ENCODE measurements at places on chromosomes 1 and 21. TPM values are rescaled to one million over a fixed set of nuclear protein-coding genes. Genes with fewer than 3 reads are reported as not detected.

Gene ELAVL4
- total RNA-seq = not detected

- DNase-seq = no peak
These were observed 602.1 kb downstream of the LMO4 start for GRCh38 chr1:87930796-87931195.

DNA sequence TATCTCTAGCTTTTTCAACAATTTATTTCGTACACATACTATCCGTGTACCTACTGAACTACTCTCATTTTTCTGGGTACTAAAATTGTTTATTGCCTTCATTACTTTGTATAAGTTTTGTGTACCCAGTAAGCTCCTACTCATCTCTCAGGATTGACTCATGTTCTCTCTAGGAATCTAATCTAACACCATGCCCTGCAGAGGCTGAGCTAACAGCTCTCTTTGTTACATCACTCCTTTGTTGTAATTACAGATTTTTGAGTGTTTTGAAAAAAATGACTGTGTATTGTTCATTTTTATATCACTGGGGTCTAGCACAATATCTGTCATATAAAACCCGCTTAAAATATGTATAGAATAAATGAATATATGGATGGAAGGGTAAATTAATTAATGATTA, 167.1 kb downstream of the ATP6V1G3 start:
- no peak for DNase-seq

DNA sequence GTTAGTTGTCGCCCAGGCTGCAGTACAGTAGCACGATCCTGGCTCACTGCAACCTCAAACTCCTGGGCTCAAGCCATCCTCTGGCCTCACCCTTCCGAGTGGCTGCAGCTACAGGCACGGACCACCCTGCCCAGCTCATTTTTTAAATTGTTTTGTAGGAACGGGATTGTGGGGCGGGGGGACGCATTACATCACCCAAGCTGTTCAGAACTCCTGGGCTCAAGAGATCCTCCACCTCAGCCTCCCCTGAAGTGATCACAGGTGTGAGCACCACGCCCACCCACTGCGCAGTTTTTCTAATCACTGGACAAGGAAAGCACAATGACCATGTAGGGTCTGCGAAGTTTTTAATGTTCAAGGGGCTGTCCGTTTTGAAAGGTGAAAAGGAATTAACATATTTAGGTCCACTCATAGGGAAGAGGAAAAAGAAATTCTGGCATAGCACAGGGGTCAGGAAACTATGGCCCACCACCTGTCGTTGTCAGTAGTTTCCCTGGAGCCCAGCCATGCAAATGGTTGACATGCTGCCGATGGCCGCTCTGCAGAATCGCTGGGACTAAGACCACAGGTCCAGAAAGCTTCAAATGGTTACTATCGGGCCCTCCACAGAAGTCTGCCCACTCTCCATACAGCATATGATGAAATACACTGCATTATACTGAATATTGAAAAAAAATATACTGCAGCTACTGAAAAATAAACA, 26.0 kb downstream of the SETD4 start:
- DNase-seq = no peak

- DNase-seq = no peak
These were observed 19.3 kb downstream of the CNTN2 start for GRCh38 chr1:205062319-205062718.

DNA sequence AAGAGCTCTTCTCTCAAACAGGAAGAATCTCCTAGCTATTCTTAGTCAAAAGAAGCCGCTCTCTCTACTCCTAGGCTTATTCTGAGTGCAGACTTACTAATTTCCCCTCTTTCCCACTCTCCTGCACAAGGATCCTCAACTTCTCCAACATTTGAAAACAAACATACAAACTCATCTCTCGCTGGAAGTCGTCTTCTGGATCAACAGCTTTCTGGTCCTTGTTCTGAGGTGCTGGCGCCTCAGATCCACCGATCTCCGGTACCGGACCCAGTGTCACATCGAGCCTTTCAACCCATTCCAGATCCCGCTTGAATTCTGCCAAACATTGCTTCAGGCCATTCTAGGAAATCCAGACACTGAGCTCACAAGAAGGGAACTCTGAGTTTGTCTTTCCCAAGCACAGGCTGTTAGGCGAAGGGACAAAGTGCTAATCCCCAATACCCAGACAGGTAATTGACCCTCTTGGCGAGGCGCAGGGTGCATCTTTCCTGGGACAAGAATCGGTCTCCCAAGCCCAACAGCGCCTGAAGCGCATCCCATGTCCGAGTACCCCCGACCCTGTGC, 696 bp downstream of the EBNA1BP2 start:
- DNase-seq = no peak

Gene CELA3B
- total RNA-seq = not detected

- no peak for DNase-seq
These were observed 287.8 kb downstream of the LMX1A start for GRCh38 chr1:165068741-165069140.

Gene HPCAL4
- not detected for total RNA-seq

Gene KDM5B
- 33.1 TPM for total RNA-seq

GRCh38 chr21:28216976-28217523, 775.6 kb downstream of the LTN1 start:
- DNase-seq = no peak

Gene KCNH1
- total RNA-seq = not detected

Gene NEK2
- 40.8 TPM for total RNA-seq

DNA sequence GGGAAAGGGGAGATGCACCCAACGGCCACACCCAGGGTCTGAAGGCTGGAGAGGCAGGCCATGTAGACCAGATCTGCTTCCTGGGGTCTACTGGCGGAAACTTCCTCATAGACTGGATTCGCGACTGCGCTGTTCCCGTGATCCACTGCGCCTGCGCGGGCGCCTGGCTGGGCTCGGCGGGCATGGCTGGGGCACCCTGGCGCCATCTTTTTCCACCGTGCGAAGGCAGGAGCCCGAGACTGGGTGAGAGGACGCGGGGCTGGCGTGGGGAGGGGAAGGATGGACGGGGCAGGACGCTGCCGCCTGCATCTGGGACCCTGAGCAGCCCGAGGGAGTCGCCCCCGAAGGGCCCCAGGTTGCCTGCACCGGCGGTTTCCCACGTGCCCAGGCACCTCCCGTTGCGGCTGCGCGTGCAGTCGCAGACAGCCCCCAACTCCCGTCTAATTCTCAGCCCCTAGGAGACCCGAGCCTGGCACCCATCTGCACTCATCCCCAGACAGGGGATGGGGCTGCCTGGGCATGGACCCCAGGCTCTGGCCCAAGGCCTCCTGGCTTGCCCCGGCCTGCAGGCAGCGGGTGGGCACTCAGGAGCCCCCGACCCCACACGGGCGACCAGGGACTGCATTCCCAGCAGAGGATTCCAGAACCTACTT, 12.4 kb upstream of the FAM3B start:
- no peak for DNase-seq

DNA sequence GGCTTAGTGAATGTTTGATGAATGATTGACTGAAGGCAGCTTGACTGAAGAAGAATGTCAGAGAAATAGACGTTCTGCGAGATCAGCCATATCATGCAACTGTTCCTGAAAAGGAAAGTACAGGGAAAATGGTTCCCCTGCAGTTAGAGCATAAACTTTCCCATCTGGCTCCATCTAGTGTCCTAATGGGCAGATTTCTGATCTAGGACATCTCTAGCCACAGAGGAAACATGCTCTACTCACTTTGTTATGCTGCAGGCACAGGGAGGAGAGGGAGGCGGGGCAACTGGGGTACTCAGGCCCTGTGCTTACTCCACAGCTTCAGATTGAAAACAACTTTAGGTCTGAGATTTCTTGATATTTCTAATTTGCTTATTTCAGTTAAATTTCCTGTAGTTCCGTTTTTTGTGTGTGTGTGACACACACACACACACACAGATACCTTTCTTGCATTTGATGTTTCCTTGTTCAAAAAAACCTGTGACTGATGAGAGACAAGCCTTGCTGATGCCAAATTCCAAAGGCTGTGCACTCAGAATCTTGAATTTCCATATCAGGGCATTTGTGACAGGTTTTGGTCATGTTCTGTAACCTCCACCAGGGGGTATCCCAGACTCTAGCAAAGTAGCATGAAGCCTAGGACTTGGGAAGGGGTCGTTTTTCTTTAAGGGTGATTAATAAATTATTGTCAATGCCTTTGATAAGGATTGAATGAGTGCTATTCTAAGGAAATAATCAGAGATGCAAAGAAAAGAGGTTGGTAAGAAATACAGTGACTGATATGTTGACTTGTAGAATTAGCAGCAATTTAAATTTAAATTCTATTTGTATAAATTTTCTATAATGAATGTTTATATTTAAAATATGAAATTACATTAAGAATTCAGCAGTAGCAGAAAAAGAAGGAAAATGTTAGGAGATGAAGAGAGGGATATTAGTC, 139.7 kb upstream of the BEND5 start:
- peak; percentile 29 for DNase-seq

- DNase-seq = no peak
These were observed 158.9 kb upstream of the PROX1 start for GRCh38 chr1:213828867-213829266.

Gene SLC25A33
- total RNA-seq = 48.6 TPM

GRCh38 chr1:11880181-11880575, 21.4 kb upstream of the NPPB start:
- DNase-seq = no peak

GRCh38 chr1:239841631-239842030, 250.1 kb upstream of the FMN2 start:
- no peak for DNase-seq

DNA sequence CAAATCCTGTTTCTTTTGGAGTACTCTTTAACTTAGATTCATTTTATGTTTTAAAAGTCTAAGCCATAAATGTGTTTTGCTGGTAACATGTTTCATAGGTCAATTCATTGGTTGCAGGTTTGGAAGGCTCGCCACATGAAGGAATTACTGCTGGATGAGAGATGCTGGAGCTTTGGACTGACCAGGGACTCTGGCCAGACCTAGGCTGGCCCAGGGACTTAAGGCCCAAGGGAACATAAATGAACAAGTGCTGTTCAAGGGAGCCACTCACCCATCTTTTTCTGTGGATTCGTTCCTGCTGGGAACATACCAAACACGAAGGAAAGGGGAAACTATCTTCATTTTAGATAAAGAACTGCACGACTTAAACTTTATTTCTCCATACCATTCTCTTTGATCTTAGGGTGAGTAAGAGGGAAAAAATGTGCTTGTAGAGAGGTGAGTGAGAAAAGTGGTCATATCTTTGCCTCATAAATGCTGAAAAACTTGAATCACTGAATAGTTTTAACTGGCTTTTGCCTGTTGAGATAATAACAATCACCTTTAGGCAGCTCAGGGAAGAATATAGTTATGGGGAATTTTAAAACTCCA, 15.3 kb upstream of the SHCBP1L start:
- DNase-seq = peak; percentile 16

DNA sequence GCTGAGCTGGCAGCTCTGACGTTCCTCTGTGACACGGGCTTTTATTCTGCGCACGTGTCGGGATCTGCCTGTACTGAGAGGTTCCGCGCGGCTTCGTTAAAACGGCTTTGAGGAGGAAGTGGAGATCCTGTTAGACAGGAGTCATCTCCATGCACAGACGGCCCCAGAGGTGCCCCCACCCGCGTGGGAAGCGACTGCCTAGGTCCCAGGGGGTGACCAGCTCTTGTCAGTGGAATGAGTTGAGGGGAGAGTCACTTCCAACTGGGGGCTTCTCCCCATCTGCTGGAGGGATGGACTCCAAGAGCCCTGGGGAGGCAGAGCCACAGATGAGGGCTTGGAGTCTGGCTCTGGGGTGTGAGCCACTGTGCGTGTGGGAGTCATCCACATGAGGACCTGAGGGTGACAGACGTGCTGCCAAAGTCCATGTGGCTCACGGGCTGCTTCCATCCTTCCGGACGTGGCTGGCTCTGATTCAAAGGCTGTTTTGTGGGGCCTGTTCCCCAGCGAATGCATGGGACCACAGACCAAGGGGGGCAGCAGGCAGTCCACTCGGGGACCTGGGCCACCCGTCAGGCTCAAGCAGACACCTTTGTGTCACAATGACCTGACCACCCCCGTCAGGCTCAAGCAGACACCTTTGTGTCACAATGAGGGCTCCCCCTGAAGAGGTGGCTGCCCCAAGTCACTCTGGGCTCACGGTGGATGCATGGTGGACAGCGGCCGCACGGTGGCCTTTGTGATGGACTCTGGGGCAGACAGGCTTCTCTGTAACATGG, 26.8 kb downstream of the PTTG1IP start:
- peak; percentile 48 for DNase-seq

DNA sequence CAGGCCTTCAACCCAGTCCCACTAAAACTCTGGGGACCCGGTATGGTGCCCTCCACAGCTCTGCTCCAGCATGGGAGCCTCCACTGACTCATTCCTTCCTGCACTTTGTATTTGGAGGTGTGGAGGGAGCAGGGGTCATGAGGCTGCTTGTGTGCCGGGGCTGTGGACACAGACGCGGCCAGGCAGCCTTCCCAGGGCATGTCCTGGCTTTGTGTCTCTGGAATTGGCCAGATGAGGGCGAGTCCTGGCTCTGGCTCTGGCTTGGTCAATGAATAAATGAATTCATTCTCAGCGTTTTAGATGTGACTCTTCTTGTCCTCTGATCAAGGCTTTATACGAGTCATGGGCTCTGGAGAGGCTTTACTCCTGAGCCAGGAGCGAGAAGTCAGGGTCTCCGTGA, 19.1 kb downstream of the AJAP1 start:
- no peak for DNase-seq

Gene SYNC
- total RNA-seq = 5.4 TPM

DNA sequence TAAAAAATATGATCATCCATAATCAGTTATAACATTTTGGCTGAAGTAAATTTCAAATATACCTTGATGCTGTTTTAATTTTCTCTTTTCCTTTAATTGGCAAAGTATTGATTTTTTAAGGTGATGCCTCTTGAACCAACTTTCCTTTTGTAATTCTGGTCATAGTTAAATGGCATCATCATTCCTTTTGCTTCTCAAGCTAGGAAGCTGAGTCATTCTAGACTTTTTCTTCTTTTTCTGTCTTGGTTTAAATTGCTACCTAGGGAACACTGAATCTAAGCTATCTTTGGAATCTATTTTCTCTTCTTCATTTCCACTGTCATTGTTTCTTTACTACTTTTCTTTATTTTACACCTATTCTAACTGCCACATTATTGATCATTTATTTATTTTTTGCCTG, 162.7 kb downstream of the HMCN1 start:
- no peak for DNase-seq

Gene HHIPL2
- total RNA-seq = 0.53 TPM

Gene SIKE1
- 97.5 TPM for total RNA-seq

Gene PMF1
- total RNA-seq = 94.7 TPM

- DNase-seq = no peak
These were observed 27.3 kb downstream of the PIGP start for GRCh38 chr21:37045556-37045955.

Gene RGS21
- total RNA-seq = not detected

GRCh38 chr1:75615613-75616435, 4.9 kb upstream of the SLC44A5 start:
- DNase-seq = no peak

DNA sequence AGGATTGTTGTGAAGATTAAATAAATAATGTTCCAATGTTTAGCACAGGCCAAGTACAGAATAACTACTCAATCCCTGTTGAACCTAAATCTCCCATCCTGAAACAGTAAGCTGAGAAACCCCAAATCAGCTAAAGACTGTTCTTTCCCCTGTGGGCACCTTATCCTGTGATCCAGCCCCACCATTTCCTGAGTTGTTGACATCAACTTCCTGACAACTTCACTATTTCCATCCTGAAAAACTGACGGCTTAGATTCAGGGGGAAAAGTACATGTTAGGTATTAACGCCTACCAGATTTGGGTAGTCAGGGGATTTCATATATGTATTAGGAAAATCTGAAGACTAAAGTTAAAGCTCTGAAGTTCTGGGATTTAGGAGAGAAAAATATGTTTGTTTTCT, 51.7 kb upstream of the PALMD start:
- DNase-seq = no peak

- no peak for DNase-seq
These were observed 97.0 kb downstream of the CHRM3 start for GRCh38 chr1:239483391-239483790.

Gene ANGPTL7
- total RNA-seq = not detected

- peak; percentile 84 for DNase-seq
These were observed 46.1 kb downstream of the USP48 start for GRCh38 chr1:21736876-21737275.

Data from HepG2 (cell line).